ENCODE measurements at places on chromosomes 12 and 14. TPM values are rescaled to one million over a fixed set of nuclear protein-coding genes. Genes with fewer than 3 reads are reported as not detected.

DNA sequence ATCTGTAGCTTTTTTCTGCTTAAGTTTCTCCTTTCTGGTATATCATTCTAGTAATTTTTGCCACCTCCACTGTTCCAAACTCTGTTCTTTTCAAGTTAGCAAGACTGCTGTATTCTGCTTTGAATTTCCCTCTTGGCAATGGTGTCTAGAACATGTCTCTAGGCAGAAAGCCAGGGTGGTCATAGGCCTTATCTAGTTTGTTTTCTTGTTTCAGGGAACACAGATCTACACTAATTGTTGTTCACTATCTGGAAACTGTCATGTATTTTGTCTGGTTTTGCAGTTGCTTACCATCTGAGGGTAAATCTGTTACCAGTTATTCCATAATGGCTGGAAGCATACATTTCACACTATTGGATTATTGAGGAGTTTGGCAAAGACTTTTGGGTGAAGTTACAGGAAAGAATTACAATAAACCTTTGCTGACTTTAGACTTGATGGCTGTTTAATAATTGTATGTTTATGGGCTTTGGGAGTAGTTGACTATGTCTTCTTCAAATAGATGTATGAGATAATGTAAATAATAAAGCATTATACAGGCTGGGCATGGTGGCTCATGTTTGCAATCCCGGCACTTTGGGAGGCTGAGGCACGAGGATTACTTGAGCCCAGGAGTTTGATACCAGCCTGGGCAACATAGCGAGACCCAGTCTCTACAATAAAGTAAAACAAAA, 41.4 kb downstream of the FUT8 start:
- no peaks in the 10 kb centered on the region for H3K36me3 ChIP-seq
- DNase-seq = no peak
- H3K4me3 ChIP-seq = no peak overlapping the region
- H3K27me3 ChIP-seq = no peaks in the 10 kb centered on the region

ALDH1L2 gene
- total RNA-seq = 39.2 TPM

ZNF84 gene
- total RNA-seq = 13.2 TPM

DNA sequence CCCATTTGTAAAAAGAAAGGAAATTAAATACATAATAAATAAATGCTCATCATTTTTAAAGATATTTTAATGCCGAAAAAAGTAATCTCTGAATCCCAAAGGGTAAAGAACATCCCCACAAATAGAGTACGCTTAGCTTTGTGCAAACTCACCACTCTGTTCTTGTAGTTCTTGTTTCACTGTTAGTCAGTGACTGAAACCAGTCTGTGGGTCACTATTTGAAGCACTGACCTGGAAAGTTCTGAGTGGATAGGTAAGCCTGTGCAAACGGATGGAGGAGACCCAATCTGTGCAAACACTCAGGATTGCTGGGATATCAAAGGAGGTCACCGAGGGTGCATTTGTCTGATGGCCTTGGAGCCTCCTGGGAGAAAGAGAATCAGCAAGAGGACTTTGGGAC, 68.1 kb upstream of the TSPAN11 start:
- H3K27me3 ChIP-seq = no peaks in the 10 kb centered on the region
- DNase-seq = no peak
- H3K4me1 ChIP-seq = no peaks in the 10 kb centered on the region
- H3K27ac ChIP-seq = no peak overlapping the region
- H3K36me3 ChIP-seq = no peaks in the 10 kb centered on the region
- no peak overlapping the region for H3K4me3 ChIP-seq

OR4L1 gene
- not detected for total RNA-seq

GRCh38 chr12:77722536-77722935, 108.2 kb upstream of the NAV3 start:
- no peaks in the 10 kb centered on the region for H3K36me3 ChIP-seq
- DNase-seq = no peak
- no peaks in the 10 kb centered on the region for H3K4me1 ChIP-seq
- no peaks in the 10 kb centered on the region for H3K27me3 ChIP-seq
- no peak overlapping the region for H3K27ac ChIP-seq
